Cortex of kidney (tissue), 1 donor: ENCODE measurements at places on chromosomes 5 and 9.

DNA sequence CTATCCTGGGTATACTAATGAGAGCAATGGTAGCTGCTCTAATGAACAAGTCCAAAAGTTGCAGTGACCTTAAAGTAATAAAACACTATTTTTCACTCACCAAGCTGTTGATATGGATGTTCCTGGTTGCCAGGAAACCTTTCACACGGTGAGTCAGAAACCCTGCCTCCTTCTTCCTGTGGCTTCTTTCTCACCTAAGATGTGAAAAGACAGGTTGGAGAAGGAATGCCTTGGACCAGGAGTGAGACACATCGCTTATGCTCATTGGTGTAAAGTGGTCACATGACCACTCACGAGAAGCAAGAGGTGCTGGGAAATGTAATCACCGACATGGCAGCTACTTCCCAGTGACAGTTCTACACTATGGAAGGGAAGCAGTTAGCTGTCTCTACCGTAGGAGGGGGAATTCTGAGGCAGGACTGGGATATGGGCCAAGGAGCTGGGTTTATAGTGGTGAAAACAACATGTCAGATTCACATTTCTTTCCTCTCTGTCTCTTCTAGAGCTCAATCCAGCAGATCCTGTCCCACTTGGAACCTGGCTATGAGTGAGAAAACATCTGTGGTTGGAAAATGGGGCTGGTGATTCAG is 320.4 kb upstream of the KLF4 start:
- DNase-seq = no peak

GRCh38 chr9:124950050-124950718 is 9.3 kb upstream of the GOLGA1 start:
- no peak for DNase-seq

DNA sequence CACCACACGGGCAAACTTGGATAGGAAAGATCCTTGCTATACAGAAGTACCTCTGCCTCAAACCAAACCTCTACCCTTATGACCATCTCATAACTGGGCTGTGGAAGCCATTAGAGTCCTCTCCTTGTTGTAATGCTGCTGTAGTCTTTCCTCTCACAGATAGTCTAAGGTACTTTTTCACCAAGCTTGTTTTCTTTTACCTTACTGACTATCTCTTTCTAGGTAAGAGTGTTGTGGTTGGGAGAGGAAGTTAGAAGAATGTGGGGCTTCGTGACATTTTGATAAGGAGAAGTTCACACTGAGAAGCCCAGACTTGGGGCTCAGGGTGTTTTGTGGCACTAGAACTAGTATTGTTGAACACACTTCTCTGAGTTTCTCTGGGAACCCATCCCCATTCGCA is 8.9 kb downstream of the CFAP95 start:
- no peak for DNase-seq

DNA sequence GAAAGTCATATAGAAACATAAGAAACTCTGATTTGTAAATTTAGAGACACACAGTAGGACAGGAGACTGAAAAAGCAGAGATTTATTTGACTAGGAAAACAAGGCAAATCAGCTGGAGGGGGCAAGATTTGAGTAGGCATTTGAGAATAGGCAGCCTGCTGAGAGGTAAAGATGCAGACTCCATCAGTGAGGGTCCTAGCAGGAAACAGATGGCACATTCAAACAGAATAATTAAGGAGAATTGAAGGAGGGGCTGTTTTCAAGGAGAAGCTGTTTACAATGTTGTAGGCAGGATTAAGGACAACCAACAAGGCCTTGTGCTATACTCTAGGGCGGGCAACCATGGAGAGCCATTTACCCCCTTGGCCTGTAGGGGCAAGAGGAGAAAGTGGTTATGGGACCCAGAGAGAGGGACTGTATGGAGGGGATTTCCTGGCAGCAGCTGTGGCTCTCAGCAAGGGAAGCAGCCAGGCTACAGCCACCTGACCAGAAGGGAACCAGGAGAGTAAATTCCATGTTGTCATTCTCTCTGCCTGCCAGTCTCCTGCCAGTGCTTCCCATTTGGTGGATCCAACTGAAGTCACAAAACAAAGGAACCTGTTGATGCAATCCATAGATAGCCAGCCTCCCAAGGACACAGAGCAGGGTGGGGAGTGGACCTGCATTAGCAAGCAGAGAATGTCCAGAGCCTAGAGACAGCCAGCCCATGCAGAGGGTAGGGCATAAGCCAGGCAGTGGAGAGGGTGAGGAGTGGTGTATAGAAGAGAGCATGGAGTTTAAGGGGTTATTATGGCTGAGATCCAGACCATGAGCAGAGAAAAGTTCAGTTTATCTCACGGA is 38.2 kb downstream of the PAPPA start:
- DNase-seq = no peak

- no peak for DNase-seq
Measured at GRCh38 chr5:88840495-88840894, 42.5 kb downstream of the MEF2C start.

DNA sequence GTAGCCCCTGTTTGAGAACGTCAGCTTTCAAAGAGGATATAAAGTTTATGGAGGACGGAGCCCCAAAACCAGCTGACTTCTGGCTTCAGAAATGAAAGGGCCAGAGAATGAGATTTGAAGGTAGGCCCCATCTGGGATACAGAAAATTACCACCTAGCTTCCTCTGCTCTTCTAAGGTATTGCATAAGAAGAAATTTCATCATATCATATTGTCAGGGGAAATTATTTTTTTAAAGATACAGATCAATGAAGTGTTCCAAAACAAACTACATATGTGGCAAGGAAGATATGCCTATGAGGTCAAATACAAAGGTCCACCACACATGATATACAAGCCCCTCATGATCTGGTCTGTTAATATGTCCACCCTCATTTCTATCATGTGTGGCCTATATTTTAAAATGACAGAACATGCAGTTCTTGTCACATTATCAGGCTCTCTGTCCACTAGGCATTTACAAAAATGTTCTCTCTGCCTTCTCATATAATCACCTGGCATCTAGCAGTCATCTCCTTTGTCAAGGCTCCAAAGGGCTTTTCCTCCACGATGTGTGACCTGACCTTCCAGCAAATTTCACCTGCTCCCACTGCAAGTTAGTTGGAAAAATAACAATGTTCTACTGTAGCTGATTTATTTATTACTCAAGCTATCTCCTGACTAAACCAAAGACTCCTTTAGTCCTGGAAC is 83.1 kb downstream of the DPYSL3 start:
- no peak for DNase-seq

- no peak for DNase-seq
Measured at GRCh38 chr5:151224372-151224771, 480 bp upstream of the CCDC69 start.

GRCh38 chr5:179914032-179914755 is 6.5 kb upstream of the TBC1D9B start:
- no peak for DNase-seq

- DNase-seq = no peak
Measured at GRCh38 chr9:23379842-23380241, 446.2 kb downstream of the ELAVL2 start.

- DNase-seq = no peak
Measured at GRCh38 chr9:88322906-88323566, 65.2 kb upstream of the SPIN1 start.

- DNase-seq = no peak
Measured at GRCh38 chr5:177493795-177494345, 3.5 kb downstream of the PDLIM7 start.

DNA sequence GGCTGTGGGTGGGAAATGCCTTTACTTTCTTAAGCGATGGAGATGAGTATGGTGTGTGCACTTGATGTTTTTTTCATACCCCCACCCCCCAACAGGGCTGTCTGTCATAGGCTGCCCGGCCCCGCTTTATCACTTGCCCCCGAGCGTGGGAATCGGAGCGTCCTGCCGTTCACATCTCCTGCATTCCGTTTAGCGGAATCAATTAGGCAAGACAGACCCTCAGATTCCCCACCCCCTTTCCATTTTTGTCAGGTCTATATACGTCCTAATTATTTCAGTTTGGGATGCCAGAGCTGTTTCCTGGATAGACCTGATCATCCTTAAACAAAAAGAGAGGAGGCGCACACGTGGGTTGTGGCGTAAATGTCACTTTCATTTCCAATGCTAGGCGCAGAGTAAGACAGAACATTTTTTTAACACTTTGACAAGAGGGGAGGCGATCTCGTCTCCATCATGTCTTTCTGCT is 217.2 kb downstream of the MEF2C start:
- DNase-seq = no peak

GRCh38 chr5:65925044-65925600 is 1.3 kb upstream of the ERBIN start:
- DNase-seq = no peak

DNA sequence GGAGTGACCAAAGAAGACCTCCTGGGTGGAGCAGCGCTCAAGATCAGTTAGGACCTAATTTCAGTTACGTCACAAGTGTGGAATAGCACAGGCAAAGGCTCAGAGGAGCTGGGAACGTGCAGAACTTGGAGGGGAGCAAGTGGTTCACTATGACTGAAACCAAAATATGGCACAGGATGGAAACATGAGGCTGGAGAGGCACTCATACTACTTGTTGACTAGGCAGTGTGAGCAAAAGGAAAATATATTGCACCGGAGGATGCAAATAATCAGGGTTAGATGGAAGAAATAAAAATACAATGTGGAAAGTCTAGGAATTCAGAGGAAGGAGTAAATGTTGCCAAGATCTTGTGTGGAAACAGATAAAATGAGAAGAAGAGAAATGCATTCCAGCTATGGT is 148.3 kb downstream of the DCP2 start:
- DNase-seq = no peak

DNA sequence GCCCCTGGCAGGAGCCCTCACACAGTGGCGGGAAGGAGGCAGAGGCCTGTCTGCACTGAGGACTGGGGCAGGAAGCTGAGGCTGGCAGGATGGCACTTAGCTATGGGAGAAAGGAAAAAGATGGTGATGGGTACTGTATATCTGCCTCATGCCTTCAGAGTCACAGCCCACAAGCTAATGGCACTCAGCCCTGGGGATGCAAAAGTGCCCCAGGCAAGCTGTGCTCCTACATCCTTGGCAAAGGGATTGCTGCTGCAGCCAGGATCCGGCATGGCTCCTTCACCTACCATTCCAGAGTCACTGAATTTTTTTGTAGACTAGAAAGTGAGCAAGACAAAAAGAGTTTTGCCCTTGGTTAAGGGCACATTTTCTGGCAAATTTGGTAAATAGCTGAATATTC is 8.7 kb downstream of the ACSL6 start:
- no peak for DNase-seq

DNA sequence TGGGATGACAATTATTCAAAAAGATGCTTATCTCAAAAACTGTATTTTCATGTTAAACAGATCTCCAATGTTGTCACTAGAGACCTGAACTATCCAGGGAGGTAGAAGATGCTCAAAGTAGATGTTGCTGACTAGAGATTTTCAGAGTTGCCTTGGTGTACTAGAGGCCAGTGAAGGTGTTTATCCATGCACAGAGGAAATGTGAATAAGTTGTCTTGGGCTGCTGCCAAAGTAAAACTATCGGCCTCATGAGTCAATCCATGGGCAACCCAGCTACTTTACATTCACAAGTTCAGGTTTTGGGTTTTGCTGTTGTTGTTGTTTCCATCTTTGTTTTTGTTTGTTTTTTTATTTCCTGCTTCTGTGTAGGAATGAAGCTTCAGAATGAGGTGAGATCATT is 141.1 kb upstream of the RANBP3L start:
- no peak for DNase-seq

DNA sequence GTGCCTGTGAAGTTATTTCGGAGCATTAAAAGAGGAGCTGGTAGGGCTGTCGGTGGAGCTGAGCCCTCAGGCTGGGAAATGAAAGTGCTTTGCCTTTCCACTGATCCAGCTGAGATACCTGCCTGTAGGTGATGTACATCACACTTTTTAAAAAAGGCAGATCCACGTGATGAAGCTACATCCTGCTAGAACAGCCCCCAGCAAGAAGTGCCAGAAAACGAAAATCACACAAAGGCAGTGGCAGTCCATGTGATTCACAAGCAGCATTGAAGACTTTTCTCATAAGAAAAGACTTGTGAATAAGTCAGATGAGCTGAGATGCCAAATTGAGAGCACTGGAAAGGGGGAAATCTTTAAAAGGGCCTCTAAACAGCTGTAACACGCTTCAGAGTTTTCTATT is 765.1 kb downstream of the PTPRD start:
- no peak for DNase-seq

DNA sequence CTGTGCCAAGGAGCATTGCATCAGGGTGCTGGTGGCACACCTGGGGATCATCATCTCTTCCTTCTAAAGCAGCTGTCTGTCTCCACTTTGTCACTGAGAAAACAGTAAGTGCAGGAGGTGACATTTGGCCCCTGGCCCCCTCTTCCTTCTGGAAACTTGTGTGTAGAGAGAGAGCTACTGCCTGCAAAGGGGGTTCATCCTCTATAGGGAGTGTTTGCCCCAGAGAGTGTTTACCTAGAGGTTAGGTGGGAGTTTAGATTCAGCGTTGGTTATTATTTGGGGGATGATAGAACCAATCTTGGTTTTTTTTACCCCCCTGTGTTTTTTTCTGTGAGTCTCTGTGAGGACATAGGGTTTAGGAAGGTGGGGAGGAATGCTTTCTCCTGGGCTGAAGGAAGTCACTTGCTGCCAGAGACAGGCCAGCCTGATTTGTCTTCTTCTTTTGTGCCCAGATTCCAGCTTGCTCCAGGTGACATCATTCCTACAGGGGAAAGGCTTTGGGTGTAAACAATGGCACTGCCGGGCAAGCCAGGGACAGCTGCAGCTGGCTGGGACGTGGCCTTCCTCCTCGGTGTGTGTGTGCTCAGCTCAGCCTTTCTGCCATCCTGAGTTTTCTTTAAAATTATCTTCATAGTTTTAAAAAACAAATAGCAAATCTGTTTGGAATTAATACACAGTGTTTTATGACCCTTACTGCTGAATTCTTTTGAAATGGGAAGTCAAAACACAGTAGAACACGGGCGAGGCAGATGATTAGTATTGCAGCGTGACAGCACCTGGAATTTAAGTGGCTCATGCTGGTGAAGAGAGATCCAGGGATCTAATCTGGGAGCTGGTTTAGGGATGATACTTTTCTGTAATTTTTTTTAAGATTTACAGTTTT is 24.5 kb downstream of the PRRC2B start:
- DNase-seq = no peak

GRCh38 chr5:165375201-165375600 is 1869.8 kb downstream of the MAT2B start:
- no peak for DNase-seq

- DNase-seq = no peak
Measured at GRCh38 chr5:129171194-129171944, 76.8 kb downstream of the ISOC1 start.

DNA sequence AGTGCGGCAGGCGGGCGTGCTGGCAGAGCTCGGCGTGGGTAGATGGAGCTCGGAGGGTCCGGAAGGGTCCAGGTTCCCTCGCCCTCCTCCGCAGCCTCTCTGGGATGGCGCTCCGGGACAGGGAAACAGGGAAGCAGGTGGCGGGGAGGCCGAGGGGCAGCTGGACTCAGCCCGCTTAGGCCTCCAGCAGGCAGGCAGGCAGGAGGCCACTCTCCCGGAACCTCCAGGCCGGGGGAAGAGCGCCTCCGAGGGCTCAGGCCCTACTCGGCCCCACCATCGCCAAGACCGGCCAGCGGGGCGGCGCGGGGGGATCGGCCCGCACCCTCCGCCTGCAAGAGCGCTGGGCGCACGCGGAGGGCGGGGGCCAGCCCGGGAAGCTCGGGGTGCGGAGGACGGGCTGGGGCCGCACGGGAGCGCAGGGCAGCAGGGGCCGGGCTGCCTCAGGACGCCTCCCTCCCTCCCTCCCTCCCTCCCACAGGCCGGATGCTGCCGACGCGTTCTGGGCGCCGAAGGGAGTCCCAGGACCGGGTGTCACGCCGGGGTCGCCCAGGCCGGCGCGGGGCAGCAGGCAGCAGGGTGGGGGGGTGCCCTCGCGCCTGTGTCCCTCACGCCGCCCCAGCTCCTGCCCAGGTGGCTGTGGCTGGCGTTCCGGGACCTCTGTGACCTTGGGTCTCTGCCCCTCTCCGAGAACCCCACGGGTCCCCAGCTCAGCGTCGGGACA is 977 bp downstream of the MGAT4B start:
- DNase-seq = no peak
